ENCODE measurements at places on chromosomes 4 and X.
A peak's percentile ranks its signal among the peaks of the same experiment; 100 is the strongest.

DNA sequence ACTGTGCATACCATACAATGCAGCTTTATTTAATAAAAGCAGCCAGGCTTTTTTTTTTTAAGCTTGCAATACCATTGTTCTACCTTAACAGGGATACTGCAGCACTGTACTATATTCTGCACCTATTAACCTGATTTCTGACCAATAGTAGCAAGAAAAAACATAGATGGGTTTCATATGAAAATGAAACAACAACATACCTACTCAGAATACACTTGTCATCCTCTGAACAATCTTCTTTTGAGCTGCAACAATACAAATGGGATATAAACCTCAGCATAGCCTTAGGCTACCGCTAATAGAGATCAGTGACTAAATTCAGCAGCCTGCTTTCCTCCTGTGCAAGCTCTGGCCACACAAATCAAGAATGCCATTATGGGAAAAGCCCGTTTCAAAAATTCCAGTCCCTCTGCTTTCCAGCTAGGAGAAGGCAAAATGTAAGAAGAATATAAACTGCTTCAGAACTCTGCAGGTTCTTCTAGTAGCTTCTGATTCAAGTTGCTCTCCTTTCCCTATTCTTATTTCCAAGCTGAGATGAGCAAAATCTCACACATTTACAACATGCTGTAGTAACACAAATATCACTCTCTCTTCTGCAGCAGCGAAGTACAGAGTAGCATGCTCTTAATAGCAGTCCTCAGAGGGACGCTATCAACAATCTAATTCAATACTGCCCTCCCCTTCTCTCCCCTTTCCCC is 143.4 kb downstream of the KLHL13 start:
- no peak for ATAC-seq

DNA sequence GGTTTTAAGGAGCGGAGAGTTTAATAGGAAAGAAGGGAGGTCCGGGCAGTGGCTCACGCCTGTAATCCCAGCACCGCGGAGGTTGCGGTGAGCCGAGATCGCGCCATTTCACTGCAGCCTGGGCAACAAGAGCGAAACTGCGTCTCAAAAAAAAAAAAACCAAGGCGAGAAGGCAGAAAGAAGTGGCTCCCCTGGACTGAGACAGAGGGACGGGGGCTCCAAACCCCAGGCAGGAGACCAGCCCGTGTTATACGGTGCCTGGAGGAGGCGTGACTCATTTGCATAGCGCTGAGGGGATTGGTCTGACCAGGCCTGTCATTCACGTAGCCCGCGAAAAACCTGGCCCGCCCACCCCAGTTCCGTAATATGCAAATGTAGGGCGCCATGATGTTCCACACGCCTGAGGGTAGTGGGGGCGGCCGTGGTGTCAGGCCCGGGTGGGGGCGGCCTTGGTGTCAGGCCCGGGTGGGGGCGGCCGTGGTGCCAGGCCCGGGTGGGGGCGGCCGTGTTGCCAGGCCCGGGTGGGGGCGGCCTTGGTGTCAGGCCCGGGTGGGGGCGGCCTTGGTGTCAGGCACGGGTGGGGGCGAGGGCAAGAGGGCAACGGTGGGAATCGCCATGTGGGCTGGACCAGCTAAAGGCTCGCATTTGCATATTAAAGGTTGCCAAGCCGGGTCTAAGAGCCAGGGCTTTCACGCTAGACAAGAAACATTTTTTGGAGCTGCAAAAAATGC is 2.1 kb downstream of the PLCXD1 start:
- ATAC-seq: peak; percentile 100

GRCh38 chr4:126725906-126726305 is 906.9 kb upstream of the INTU start:
- ATAC-seq: no peak

- peak; percentile 56 for ATAC-seq
Measured at GRCh38 chr4:76765473-76766183, 132.3 kb downstream of the SOWAHB start.

- no peak for ATAC-seq
Measured at GRCh38 chrX:112612558-112612957, 67.2 kb downstream of the LHFPL1 start.

DNA sequence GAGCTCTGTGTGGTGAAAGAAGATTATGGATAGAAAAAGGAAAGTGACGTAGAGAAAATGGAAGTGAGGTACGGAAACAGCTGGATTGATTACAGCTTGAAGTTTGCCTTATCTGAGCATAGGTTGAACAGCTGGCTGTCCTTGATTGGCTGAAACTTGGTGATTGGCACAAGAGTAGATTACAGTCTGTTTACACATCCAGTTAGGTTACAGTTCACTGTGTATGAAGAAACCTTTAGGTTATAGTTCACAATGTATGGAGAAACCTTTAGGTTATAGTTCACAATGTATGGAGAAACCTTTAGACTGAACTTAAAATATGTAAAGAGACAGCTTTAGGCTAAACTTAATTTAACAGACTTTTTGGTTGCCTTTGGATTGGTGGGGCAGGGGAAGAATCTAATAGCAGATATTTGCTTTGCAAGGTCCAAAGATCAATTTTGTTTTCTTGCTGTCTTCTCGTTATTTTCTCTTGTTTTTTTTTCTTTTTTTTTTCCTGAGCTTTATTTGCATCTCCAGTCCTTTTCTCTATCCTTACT is 15.6 kb upstream of the ART3 start:
- no peak for ATAC-seq

- ATAC-seq: no peak
Measured at GRCh38 chr4:80192937-80193336, 4.4 kb upstream of the PRDM8 start.

DNA sequence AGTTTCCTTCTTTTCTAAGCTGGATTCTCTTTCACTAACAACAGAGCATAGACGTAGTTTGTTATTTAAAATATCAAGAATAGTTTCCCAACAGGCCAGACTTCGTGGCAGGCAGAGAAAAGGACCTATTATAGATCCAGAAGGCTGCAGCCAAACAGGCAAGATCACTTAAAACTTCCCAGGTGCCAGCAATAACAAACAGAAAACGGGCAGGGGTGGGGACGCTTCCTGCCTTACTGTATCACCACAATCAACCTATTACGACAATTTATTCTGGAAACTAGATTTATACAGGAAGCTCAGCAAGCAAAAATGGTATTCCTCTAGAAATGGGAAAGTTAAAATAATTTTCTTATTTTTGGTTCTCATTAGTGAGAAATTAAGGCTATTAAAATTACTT is 22.1 kb downstream of the RWDD4 start:
- ATAC-seq: no peak

GRCh38 chr4:94435874-94436273 is 15.9 kb upstream of the PDLIM5 start:
- ATAC-seq: no peak
